ENCODE measurements at places on chromosomes 11 and 22.

- no peak for DNase-seq
- H3K36me3 ChIP-seq = peaks cover 31% of the 10 kb centered on the region
- H3K27ac ChIP-seq = no peak overlapping the region
- no peak overlapping the region for H3K4me3 ChIP-seq
- H3K27me3 ChIP-seq = no peaks in the 10 kb centered on the region
- H3K4me1 ChIP-seq = no peaks in the 10 kb centered on the region
Measured at GRCh38 chr22:49886346-49887063, 31.7 kb downstream of the ALG12 start.

DNA sequence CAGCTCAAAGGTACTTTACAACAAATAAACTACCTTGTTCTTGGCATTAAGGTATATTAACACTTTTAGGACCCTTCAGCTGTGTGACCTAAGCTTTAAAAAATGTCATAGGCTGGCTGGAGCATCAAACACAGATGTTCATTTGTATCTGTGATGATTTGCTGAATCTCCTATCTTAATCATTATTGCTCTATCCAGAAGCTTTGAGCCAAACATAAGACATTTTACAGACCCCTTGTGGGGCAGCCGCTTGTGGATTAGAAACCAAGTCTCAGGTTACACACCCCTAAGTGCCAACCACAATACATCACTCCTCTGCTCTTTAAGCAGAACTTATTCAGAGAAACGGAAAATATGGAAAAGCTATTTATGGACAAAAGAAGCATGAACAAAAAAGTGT is 394.2 kb upstream of the CCDC90B start:
- no peaks in the 10 kb centered on the region for H3K36me3 ChIP-seq
- H3K27ac ChIP-seq = no peak overlapping the region
- H3K4me3 ChIP-seq = no peak overlapping the region

- no peaks in the 10 kb centered on the region for H3K27me3 ChIP-seq
- H3K27ac ChIP-seq = no peak overlapping the region
- H3K36me3 ChIP-seq = no peaks in the 10 kb centered on the region
- no peak for DNase-seq
- no peak overlapping the region for H3K4me3 ChIP-seq
- H3K4me1 ChIP-seq = peaks cover 6% of the 10 kb centered on the region
Measured at GRCh38 chr11:34309965-34310364, 47.8 kb downstream of the ABTB2 start.

DNA sequence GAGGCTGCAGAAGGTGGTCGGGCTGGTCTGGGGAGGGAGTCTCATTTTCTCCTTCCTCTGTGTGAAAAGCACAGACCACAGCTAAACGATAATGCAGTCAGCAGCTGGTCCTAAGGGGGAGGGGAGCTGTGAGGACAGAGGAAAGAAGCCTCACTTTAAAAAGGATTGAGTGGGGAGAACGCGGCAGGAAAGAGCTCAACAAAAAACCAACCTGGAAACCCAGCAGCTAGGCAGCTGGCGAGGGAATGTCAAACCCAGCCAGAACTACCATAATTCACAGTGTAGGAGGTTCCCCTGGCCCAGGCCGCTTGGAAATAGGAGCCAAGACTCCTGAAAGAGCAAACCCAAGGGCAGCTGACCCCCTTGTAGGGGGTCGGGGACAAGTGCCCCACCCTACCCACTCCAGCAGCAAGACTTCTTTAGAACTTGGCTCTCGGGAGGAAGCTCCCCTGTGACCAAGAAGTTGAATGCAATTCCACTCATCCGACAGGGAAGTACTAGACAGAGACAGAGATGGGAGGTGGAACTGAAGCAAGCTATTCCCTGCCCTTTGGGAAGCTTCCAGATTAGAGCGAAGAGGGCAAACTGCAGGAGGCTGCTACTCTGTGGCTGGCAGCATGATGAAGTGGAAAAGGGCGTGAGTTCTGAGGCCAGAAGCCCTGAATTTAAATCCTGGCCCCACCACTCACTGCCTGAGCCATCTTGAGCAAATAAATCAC is 16.5 kb upstream of the DGKZ start:
- no peak overlapping the region for H3K4me3 ChIP-seq
- H3K36me3 ChIP-seq = no peaks in the 10 kb centered on the region
- H3K4me1 ChIP-seq = peaks cover 17% of the 10 kb centered on the region
- no peak overlapping the region for H3K27ac ChIP-seq
- H3K27me3 ChIP-seq = peaks cover 12% of the 10 kb centered on the region
- no peak for DNase-seq

- no peak overlapping the region for H3K4me3 ChIP-seq
- H3K4me1 ChIP-seq = peaks cover 70% of the 10 kb centered on the region
- H3K36me3 ChIP-seq = no peaks in the 10 kb centered on the region
- no peaks in the 10 kb centered on the region for H3K27me3 ChIP-seq
- peak overlapping the region; percentile 36 for H3K27ac ChIP-seq
Measured at GRCh38 chr11:8713760-8714454, 31.3 kb downstream of the RPL27A start.

- H3K27me3 ChIP-seq = no peaks in the 10 kb centered on the region
- DNase-seq = no peak
- H3K4me1 ChIP-seq = no peaks in the 10 kb centered on the region
- no peaks in the 10 kb centered on the region for H3K36me3 ChIP-seq
- H3K4me3 ChIP-seq = no peak overlapping the region
- no peak overlapping the region for H3K27ac ChIP-seq
Measured at GRCh38 chr11:8251616-8252295, 11.9 kb downstream of the LMO1 start.

GRCh38 chr11:47137476-47137875 is 39.2 kb downstream of the ARFGAP2 start:
- no peak overlapping the region for H3K4me3 ChIP-seq
- no peak overlapping the region for H3K27ac ChIP-seq
- no peaks in the 10 kb centered on the region for H3K27me3 ChIP-seq
- no peaks in the 10 kb centered on the region for H3K4me1 ChIP-seq

DNA sequence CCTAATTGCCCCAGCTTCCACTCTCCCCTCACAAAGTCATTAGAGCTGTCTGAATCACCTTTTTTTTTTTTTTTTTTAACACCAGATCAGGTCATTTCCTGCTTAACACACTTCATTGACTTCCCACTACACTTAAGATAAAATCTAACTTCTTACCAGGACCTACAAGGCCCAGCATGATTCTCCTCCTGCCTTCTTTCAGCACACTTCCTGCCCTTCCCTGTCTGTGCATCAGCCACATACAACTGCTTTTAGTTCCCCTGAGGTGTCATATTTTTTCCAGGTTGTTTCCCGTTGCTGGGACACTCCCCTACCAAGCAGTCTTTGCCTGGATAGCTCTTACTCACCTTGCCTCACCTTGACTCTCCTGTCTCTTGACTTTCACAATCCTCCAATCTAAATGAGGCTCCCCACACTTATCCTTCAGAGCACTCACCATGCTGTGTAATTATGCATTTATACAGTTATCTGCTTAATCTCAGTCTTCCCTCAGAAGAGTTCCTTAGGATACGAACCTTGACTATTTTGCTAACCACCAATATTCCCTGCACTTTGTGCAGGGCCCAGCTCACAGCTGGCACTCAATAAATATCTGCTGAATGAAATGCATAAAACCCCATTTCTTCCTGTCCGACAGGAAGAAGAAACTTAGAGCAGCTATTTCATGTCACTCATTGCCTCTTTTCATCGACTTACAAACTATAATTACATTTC is 96.6 kb upstream of the AKIP1 start:
- peak overlapping the region; percentile 53 for H3K27ac ChIP-seq
- no peaks in the 10 kb centered on the region for H3K27me3 ChIP-seq
- DNase-seq = no peak

DNA sequence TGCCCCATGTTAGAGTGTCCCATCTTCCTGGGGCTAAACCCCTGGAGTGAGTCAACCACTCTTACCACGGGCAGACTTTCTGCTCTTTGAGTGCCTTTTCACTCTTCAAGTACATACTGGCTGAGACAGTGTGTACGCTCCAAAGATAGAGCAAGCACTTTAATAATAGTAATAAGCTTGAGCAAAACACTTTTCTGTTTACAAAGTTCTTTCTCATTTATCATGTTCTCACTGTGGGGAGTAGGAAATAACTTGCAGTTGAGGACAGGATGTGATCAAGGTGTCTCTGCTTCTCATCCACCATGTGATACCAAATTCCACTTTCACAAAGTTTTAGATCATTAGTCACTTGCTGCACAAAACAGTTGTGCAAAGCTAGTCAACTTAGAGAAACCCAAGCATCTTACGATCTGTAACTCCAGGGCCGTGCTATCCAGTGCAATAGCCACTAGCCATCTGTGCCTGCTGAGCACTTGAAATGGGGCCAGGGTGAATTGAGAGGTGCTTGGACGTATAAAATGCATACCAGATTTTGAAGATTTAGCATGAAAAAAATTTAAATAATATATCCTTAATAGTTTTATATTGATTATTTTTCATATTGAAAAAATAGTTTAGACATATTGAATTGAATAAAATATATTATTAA is 135.3 kb downstream of the KIF18A start:
- H3K4me1 ChIP-seq = no peaks in the 10 kb centered on the region
- no peak overlapping the region for H3K27ac ChIP-seq
- no peak overlapping the region for H3K4me3 ChIP-seq
- no peaks in the 10 kb centered on the region for H3K36me3 ChIP-seq
- no peak for DNase-seq
- H3K27me3 ChIP-seq = no peaks in the 10 kb centered on the region

GRCh38 chr11:34344768-34345539 is 12.9 kb downstream of the ABTB2 start:
- H3K27ac ChIP-seq = peak overlapping the region; percentile 69
- peaks cover 41% of the 10 kb centered on the region for H3K4me1 ChIP-seq
- no peak overlapping the region for H3K4me3 ChIP-seq
- no peaks in the 10 kb centered on the region for H3K36me3 ChIP-seq

- no peaks in the 10 kb centered on the region for H3K36me3 ChIP-seq
- no peak overlapping the region for H3K4me3 ChIP-seq
- no peaks in the 10 kb centered on the region for H3K27me3 ChIP-seq
- H3K27ac ChIP-seq = no peak overlapping the region
- DNase-seq = no peak
Measured at GRCh38 chr11:35047179-35047578, 91.8 kb upstream of the CD44 start.

DNA sequence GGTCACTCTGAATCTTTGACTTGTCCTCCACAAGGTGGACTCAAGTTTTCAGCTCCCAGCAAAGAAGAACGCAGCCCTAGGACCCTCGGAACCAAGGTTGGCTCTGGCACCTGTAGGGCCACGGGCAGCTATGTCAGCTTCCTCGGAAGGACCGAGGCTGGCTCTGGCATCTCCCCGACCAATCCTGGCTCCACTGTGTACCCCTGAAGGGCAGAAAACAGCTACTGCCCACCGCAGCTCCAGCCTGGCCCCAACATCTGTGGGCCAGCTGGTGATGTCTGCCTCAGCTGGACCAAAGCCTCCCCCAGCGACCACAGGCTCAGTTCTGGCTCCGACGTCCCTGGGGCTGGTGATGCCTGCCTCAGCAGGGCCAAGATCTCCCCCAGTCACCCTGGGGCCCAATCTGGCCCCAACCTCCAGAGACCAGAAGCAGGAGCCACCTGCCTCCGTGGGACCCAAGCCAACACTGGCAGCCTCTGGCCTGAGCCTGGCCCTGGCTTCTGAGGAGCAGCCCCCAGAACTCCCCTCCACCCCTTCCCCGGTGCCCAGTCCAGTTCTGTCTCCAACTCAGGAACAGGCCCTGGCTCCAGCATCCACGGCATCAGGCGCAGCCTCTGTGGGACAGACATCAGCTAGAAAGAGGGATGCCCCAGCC is 2.2 kb downstream of the INPP5J start:
- no peak for DNase-seq
- no peak overlapping the region for H3K4me3 ChIP-seq
- H3K27ac ChIP-seq = no peak overlapping the region
- no peaks in the 10 kb centered on the region for H3K36me3 ChIP-seq
- peaks cover 14% of the 10 kb centered on the region for H3K4me1 ChIP-seq

- peaks cover 14% of the 10 kb centered on the region for H3K4me1 ChIP-seq
- no peaks in the 10 kb centered on the region for H3K27me3 ChIP-seq
- no peak overlapping the region for H3K4me3 ChIP-seq
- H3K27ac ChIP-seq = no peak overlapping the region
- DNase-seq = no peak
- H3K36me3 ChIP-seq = no peaks in the 10 kb centered on the region
Measured at GRCh38 chr11:118660681-118661424, 18.6 kb downstream of the TREH start.

- H3K27me3 ChIP-seq = no peaks in the 10 kb centered on the region
- no peak within 1 kb of the TSS for H3K27ac ChIP-seq
- H3K4me1 ChIP-seq = no peaks in the 10 kb centered on the region
- no peaks in the 10 kb centered on the region for H3K36me3 ChIP-seq
- no peak within 1 kb of the TSS for H3K4me3 ChIP-seq
- no peak for DNase-seq
Measured at GRCh38 chr11:13495929-13496328, at the start of gene PTH. TSS of gene PTH (minus strand) at chr11:13495997. CDS start at chr11:13492855, 3,142 bp downstream.

- peaks cover 26% of the 10 kb centered on the region for H3K4me1 ChIP-seq
- no peaks in the 10 kb centered on the region for H3K36me3 ChIP-seq
- DNase-seq = no peak
Measured at GRCh38 chr22:17913801-17914347, 110.5 kb downstream of the MICAL3 start.

DNA sequence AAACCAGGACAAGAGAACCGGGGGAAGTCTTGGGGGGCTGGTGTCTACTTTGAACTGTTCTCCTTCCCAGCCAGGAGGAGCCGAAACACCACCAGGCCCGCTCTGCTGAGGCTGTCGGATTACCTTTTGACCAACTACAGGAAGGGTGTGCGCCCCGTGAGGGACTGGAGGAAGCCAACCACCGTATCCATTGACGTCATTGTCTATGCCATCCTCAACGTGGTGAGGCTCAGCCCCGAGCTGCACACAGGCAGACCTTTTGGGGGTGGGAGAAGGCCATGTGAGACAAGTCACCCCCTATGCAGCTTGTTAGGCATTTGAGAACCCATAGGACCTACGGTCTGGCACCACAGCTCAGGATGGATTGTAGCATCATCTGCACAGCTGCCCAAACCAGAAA is 2.8 kb downstream of the HTR3A start:
- no peak overlapping the region for H3K27ac ChIP-seq
- no peak overlapping the region for H3K4me3 ChIP-seq
- H3K27me3 ChIP-seq = no peaks in the 10 kb centered on the region
- no peak for DNase-seq

DNA sequence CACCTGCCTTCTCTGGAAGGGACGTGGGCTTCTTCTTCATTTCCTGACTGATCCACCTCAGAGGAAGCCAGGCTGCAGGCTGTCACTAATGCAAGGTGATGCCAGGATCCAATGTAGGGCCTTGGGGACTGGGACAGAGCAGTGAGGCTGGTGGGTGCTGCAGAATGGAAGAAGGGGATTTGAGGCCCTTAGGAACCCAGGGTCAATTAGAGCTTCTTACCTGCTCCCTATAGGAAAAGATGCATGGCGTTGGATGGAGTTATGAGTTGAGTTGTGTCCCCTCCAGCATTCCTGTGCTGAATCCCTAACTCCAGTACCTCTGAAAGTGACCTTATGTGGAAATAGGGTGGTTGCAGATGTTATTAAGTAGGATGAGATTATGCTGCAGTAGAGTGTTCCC is 190.4 kb downstream of the MIAT start:
- H3K27ac ChIP-seq = no peak overlapping the region
- no peaks in the 10 kb centered on the region for H3K4me1 ChIP-seq
- no peak overlapping the region for H3K4me3 ChIP-seq
- no peaks in the 10 kb centered on the region for H3K36me3 ChIP-seq
- no peaks in the 10 kb centered on the region for H3K27me3 ChIP-seq

All from vagina (tissue), 2 donors.